ENCODE measurements at places on chromosomes 7 and 10.

DNA sequence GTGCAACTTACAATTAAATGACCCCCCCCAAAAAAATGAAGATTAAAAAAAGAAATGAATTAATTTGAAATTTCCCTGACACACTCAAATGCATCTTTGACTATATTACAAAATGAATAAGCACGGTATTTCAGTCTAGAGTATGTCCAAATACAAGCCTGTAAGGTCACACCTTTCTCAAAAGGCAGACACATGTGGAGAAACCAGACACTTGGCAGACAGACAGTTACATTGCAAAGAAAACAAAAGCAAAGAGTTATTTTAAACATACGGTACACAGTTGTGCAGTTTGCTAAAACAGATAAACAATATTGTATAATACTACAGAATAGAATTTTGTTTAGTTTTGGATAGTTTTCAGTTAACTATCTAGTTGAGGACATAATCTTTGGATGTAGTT is 153.0 kb downstream of the ATE1 start:
- DNase-seq = no peak

DNA sequence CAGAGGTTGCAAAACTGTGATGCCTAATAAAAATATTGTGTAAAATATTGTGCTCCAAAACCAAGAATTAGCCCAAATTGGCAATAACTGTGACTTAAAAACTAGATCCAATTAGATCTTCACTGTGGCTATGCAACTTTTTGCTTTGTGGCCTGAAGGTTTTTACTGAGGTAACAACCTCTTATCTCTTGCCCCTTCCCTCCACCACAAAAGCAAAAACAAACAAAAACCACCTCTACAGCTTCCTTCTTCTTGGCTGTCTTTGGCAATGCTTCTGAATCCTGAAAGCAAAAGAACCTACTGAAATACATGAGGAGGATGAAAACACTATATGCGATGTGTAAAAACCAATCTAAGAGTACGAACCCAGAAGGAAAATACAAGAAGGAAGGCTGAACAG is 226.7 kb upstream of the MBL2 start:
- DNase-seq = no peak

DNA sequence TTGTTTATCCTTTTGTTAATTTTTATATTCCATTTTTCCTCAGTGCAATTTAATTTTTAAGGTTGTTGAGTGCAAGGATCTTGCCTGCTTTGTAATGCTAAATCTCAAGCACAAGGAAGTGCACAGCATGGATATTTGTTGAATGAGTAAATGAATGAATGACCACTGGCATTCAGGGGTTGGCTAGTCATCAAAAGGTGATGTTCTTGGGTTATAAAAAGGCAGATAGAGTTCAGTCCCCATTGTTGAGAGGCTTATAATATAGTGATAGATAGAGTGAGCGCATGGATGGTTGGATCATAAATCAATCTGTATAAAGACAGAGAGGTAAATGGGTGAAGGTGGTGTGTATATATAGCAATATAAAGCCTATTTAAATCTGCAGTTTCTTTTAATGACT is 193.2 kb upstream of the KLF6 start:
- DNase-seq = no peak

- DNase-seq = no peak
These were observed 20.6 kb upstream of the FAM180A start for GRCh38 chr7:135769005-135769802.

DNA sequence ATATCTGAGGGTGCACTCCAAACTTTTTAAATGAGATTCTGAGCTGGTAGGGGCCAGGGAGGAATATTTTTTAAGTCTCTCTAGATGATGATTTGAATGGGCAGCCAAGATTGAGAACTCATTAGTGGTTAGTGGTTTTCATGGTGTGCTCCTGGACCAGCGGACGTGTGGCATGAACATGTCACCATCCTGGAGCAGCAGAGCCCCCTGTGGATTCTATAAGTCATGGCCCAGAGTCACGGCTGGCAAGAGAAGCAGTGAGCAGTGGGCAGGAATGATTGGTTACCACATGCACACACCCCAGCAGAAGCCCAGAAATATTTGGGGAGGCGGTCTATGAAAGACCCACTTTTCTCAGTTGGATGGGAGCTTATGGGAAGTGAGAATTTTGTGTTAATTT is 21.2 kb upstream of the UCN3 start:
- peak; percentile 13 for DNase-seq

GRCh38 chr10:96656839-96657238 is 63.5 kb downstream of the PIK3AP1 start:
- DNase-seq = no peak

GRCh38 chr10:30820261-30820991 is 190.9 kb upstream of the LYZL2 start:
- DNase-seq = no peak

GRCh38 chr7:549066-549890 is 29.6 kb upstream of the PDGFA start:
- DNase-seq = no peak

DNA sequence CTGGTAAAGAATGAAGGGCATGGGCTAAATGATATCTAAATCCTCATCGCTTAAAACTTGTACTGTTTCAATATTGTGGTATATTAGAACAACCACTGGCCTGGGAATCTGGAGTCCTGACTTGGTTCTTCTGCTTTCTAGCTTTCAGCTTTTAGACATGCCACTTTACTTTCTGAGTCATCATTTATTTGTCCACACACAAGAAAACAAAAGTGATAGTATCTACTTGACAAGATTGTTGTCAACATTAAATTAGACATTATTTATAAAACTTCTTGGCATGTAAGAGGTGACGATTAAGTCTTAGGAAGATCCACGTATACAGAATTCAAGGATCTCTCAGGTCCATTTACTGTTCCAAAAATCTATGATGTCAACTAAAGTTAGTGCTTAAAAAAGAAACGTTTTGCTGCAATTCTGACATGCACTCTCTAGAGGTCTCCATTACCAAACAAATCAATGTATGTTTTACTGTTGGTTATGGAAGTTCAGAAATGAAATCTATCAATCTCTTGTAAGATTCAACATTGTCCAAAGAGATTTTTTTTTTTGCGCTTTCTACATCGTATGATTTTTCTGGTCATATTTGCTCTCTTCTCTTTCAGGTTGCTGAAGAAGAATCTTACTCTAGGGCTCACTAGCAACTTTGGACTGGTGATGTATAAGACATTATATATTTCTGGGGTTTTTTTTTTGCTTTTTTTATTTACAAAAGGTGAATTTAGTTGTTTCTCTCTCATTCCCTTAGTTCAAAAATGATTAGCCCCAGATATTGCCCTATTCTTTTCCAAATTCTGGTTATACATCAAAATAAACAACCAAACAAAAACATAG is 53.6 kb upstream of the DYNC1I1 start:
- no peak for DNase-seq

GRCh38 chr7:26688936-26689506 is 175.4 kb downstream of the SKAP2 start:
- no peak for DNase-seq

GRCh38 chr10:48890888-48891850 is 48.5 kb downstream of the LRRC18 start:
- no peak for DNase-seq

DNA sequence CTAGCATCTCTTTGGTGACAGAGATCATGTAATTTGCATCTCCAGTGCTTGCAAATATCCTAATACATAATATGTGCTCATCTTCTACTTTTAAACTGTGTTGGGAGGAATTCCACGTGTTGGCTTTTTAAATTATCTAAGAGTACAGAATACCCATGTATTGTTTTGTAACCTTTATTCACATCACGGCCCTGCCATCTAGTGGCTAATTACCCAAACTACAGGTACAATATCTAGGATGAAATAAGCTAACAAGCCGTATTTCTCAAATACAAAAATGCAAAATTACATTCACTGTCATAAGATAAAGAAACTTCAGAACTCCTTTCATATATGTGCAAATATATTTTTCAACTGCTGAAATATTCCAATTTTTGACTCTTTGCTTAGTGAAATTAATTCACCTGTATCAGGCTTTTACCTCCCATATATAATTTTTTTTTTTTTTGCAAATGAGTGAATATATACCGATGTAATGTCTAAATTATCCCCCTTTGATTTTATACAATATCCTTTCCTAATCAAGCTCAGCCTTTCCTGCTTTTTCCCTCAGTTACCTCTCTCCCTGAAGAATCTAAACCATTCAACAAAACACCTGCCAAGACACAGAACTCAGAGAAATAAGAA is 30.3 kb upstream of the LSM8 start:
- peak; percentile 55 for DNase-seq

- DNase-seq = no peak
These were observed 479.7 kb downstream of the ATRNL1 start for GRCh38 chr10:115572740-115573455.

DNA sequence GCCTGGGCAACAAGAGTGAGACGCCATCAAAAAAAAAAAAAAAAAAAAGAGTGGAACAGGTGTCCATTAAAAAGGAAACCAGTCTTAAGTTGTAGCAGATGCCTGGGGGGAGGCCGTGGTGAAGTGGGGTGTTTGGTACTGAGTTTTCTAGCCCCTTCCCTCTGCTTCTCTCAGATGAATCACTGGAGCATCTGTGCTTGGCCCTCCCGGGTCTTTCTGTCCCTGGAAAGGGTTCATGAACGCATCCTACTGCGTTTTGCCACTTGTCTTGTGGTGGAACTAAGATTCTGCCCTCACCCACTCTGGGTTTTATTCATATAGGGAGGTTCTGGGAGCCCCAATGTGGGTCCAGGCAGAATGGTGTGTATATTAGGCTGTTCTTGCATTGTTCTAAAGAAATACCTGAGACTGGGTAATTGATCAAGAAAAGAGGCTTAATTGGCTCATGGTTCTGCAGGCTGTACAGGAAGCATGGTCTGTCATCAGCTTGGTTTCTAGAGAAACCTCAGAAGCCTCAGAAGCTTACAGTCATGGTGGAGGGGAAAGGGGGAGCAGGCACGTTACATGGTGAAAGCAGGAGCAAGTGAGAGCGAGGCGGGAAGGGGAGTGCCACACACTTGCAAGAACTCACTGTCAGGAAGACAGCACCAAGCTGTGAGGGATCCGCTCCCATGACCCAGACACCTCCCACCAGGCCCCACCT is 63.5 kb downstream of the CAMK1D start:
- DNase-seq = peak; percentile 3

DNA sequence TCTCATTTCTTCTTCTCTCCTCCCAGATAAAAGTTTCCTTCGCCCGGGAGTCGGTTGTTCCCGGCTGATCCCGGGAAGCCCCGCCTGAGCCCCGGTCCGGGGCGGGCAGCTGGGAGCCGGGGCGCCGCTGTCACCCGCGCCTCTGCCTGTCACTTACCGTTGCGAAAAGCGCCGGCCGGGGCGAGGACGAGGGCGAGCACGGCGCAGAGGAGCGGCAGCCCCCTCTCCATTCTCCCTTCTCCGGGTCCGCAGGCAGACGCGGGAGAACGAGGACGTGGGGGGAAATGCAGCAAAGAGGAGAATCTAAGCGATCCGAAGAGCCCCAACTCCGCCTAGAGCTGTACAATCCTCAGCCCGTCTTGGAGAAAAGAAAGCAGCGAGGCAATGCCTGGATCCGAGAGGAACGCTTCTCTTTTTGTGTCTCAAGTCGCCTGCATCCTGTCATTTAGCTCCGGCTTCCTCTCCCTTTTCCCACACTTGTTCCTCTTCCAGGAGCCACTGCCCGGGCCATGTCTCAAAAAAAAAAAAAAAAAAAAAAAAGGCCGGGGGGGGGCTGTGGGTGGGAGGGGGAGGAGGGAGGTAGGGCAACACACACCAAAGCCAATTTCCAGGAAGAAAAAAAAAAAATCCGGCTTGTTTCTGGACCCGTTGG is at the start of gene NRP1:
NRP1 (minus strand) TSS at position 515 of the 652 bp plus-strand sequence; CDS start at position 230, 285 bp downstream.
- no peak for DNase-seq

- DNase-seq = no peak
These were observed 8.8 kb downstream of the DLX5 start for GRCh38 chr7:97015756-97016380.

DNA sequence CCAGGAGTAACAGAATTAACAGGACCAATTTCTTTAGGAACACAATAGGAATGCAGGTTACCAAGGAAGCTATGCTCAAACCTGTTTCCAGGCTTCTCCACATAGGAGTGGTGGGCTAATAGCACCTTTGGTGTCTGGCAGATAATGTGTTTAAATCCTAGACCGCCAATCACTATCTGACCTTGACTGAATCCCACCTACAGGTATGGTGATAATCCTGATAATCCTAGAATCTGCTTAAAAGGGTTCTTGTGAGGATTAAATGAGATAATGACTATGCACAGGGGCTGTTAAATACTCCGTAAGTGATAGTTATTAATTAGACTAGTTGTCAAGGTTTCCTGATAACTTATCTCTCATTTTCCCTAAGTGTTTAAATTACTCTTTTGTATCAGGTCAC is 81.2 kb downstream of the EPC1 start:
- DNase-seq = no peak

DNA sequence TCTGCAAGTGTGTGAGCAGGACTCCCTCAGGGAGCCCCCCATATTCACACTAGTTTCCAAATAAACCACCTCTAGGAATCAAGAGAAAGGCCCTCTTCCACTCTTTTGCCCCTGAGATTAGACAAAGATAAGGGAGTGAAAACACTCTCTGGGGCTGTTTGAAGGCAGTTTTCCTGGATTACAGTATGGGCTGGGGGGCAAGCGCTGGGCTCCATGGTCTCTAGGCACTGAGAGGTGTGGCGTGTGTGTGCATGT is 1.0 kb downstream of the AQP1 start:
- DNase-seq = no peak

GRCh38 chr7:120950539-120951308 is at the start of gene ING3:
TSS of gene ING3 (plus strand) at chr7:120950777. CDS start at chr7:120950897, 120 bp downstream.
- DNase-seq = peak; percentile 99

DNA sequence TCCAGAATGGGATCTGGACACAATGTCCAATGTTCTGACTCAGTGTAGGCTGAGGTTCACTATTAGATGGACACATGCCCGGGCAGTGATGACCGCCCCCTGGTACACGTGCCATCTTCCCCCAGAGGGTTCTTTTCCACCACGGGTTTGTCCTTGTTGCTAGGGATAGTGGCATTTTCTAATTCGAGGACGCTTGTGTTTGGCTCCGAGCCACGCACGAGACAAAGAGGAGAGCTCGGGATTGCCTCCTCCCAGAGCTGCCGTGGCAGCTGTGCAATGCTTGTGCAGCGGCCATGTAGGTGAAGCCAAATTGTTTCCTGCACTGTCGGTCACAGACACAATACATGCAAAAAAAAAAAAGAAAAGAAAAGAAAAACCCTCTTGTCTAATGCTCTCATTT is 207.5 kb downstream of the PAXIP1 start:
- no peak for DNase-seq

DNA sequence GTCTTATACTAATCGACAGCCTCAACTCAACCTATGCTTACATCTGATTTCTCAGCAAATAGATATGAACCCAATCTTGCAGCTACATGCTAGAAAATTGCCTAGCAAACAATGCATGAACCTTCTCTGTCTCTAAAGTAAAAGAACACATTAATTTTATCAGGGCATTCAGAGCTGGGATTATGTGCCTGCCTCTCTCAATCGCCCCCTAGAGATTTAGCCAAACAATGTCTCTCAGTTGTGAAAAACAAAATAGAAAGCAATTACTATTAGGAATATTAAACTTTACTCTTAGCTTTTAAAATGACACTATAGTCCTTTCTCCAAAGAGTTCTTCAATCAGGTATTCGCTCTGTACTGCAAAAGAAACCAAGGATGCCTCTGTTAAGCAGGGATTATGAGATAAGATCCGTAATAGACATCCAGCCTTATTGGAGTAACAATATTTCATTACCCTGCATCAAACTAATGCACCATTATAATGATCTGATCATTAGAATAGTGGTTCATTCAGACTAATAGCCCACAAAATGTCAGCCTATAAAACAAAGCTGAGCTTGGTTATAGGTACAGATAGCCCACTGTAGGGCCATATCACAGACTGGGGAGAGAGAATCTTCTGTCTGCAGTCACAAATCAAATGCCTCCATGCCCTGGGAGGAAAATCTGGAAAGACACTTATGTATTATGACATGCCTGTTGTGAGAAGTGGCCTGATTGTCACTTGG is 736.9 kb downstream of the PARD3 start:
- DNase-seq = no peak
